NCI-H774 (cell line): ENCODE measurements at places on chromosomes 16 and 17.

DNA sequence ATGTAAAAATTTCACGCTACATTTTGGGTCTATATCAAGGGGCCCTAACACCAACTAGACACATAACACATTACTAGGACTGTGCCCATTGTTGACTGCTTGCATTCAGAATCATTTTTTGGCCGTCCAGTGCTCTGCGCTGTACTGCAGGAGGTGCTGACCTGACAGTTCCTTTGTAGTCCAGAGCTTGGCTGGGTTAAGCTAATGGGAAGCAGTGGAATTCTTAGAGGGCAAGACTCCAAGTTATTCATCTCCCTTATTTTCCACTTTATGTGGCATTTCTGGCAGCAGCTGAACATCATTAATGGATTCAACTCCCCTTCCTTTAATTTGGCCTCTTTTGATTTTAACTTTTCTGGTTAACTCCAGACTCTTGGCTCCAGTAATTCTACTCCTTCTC lies 351.7 kb downstream of the CDH8 start:
- no peak for DNase-seq

- DNase-seq = no peak
These were observed 12.6 kb upstream of the SNN start for GRCh38 chr16:11655655-11656054.

GRCh38 chr17:21177854-21178600 lies 35.9 kb downstream of the TMEM11 start:
- no peak for DNase-seq

DNA sequence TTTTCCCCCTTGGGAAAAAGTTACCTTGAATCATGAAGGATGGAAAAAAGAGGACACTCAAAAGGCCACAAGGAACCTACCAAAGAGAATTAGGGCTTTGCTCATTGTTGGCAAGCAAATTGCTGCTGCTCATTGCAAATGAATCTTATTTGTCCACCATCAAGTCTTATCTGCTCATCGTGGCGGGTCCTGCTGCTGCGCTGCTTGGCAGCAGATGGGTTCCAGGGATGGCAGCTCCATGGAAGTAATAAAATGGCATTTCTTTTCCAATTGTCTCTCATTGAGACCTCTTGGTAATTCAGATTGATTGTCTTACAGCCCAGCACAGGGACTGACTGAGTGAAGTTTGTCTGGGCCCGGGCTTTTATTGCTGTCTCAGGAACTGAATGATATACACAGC lies 118.7 kb downstream of the MRM1 start:
- DNase-seq = no peak

GRCh38 chr17:72063756-72064450 lies 56.9 kb upstream of the SOX9 start:
- DNase-seq = no peak

- DNase-seq = peak; percentile 80
These were observed at the start of gene ACE for GRCh38 chr17:63476854-63477479. TSS of gene ACE (plus strand) at chr17:63477061. CDS start at chr17:63477095, 34 bp downstream.

- no peak for DNase-seq
These were observed 914.9 kb downstream of the KCNJ2 start for GRCh38 chr17:71084219-71084618.
